ENCODE measurements at places on chromosomes 6 and 20.

GRCh38 chr6:158031381-158032353, 50.0 kb downstream of the SYNJ2 start:
- DNase-seq, result peak; percentile 74

DNA sequence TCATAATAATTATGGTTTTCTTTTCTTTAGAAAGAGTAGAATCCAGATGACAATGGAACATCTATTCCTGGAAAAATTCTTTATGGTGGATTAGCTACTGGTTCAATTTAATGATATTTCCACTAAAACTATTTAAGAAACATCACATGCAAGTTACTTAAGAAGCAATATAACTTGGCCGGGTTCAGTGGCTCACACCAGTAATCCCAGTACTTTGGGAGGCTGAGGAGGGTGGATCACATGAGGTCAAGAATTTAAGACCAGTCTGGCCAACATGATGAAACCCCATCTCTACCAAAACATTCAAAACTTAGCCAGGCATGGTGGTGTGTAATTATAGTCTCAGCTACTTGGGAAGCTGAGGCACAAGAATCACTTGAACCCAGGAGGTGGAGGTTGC, 65.9 kb upstream of the SMLR1 start:
- no peak for DNase-seq

GRCh38 chr20:55095745-55096400, 620.5 kb downstream of the DOK5 start:
- no peak for DNase-seq

DNA sequence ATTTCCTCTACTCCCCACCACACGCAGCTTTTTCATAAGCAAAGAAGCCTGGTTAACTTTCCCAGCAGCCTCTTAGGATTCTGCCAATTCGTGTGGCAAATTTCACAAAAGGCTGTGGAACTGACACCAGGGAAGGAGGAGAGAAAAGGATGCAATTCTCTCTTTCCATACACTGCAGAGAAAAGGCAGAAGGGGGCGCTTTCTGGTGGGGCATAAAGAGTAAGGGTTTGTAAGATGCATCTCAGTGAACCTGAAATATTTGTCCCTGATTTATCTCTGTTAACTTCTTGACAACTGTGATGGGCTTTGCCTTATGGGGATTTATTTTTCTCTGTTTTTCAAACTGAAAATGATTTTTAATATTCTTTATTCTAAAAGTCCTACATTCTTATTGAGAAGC, 45.5 kb upstream of the GLP1R start:
- DNase-seq, result no peak

GRCh38 chr20:37395921-37396415, 50.0 kb downstream of the SRC start:
- DNase-seq, result no peak

- DNase-seq, result no peak
Measured at GRCh38 chr6:134593887-134594286, 276.0 kb upstream of the SGK1 start.

DNA sequence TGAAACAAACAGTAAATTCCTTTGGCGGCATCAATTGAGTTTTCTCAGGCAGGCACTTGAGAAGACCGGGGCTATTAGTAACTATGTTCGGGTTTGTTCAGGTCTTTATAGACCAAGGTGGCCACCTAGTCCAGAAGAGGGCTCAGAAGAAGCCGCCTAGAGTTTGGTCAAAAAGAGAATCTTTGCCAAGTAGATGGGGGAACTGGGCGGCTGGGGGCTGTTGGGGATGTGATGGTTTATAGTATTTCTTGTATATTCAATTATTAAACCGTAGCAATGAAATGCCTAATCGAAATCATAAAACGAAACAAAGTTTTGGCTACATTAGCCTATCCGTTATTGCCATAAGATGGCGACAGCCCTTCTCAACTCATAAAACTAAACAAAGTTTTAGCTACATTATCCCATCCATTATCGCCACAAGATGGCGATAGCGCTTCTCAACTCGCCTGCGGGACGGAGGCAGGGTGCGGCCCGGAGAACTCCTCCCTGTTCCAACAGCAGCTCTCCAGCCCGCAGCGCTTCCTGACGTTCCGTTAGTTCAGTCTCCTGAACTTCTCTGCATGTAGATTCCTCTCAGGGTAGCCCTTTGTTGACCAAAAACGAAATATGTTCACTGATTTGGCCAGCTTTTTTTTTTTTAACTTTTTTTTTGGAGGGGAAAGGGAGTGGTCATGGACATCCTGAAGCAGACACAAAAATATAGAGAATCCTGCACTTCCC, 120.5 kb upstream of the PRSS16 start:
- peak; percentile 76 for DNase-seq

DNA sequence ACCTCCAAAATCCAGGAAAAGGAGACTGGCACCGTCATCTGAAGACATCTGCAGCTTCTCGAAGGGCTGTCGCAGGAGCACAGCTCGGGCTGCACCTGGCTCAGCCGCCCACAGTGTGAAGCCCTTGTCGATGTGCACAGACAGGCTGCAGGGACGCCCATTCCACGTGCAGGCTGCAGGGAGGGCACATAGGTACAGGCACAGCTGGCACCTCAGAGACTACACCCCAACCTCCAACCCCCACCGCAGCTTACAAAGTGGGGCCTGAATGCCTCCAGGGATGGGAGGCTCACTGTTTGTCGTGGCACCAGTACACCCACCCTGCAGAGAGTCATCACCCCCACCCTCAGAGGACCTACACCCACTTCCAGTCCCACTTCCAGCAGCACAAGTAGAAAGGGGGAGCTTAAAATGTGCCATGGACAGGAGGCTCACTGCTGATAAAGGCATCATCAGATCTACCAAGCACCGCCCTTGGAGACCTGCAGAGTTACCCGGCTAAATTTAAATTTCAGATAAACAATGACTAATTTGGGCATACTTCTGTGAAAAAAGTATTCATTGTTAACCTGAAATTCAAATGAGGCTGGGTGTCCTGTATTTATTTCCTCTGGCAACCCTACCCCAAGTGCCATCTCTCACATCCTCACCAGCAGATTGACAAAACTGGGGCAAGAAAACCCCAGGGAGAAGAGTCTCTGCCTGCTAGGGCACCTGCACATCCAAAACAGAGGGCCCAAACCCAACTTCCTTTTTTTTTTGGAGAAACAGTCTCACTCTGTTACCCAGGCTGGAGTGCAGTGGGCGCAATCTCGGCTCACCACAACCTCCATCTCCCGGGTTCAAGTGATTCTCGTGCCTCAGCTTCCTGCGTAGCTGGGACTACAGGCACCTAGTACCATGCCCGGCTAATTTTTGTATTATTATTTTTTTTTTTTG, 7.7 kb upstream of the CDK5RAP1 start:
- no peak for DNase-seq

- DNase-seq, result no peak
Measured at GRCh38 chr20:22449188-22449973, 135.0 kb downstream of the FOXA2 start.

DNA sequence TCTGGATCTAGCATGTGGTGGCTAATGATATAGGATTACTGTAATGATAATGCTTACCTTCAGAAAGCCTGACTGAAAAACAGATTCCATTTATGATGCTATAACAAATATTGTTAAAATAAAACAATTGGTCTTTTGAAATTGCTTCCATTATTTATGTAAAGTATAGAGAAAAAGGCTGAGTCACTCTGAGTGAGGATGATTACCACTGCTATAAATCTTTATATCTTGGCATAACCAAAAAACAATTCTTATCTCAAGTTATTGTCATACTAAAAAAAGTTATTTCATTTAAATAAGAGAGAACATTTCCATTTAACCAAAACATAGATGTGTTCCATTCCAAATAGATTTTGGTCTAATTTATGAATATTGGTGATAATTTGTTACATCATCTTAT, 53.0 kb upstream of the DST start:
- DNase-seq, result no peak

DNA sequence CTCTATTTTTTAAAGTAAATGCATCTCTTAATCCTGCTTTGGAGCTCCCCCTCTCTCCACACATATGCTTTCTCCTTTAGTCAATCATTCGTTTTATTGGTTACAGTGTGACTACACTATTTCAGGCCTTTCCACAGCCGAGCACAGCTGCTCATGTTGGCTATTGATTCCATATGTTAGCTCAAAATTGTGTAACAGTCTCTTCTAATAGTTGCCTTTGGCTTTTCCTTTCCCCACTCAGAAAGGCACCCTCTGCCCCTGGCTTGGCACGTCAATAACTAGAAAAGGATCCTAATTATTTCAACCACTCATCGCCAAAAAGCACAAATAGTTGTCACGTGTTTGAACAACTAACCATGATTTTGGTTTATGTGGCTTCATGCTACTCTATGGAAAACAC, 410.3 kb upstream of the SLC35B3 start:
- no peak for DNase-seq

GRCh38 chr20:50295762-50296449, 105.3 kb downstream of the CEBPB start:
- DNase-seq, result no peak

DNA sequence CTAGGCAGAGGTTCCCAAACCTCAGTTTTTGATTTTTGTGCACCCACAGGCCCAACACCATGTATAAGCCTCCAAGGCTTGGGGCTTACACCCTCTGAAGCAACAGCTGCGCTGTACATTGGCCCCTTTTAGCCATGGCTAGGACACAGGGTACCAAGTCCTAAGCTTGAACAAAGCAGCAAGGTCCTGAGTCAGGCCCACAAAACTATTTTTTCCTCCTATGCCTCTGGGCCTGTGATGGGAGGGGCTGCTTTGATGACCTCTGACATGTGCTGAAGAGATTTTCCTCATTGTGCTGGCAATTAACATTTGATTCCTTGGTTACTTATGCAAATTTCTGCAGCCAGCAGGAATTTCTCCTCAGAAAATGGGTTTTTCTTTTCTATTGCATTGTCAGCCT, 262.2 kb upstream of the CEP162 start:
- no peak for DNase-seq

GRCh38 chr20:1915725-1916124, 20.5 kb downstream of the SIRPA start:
- no peak for DNase-seq

DNA sequence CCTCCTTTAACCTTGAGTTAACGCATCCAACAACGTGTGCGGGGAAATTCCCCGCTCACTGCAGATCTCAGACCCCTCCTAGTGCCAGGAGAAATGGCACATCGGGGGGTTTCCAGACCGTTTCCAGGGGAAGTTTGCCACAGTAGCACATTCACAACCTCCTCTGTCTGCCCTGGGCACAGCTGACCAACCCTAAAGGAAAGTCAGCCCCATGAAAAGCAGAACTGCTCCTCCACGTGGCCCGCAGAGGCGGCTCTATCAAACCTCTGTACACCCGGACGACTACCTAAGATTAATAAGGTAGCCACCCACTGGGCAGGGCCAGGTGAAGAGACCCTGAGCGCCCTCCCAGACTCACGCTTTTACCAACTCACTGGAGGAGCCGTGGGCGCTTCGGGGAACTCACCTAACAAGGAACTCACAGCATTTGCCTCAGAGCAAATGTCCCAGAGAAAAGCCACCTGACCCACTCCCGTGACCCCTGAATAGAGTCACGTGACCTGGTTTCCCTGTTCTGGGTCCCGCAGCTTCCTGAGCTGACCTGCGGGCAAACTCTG, 93.1 kb downstream of the PRND start:
- DNase-seq, result no peak

GRCh38 chr6:142377497-142377848, 75.7 kb downstream of the ADGRG6 start:
- no peak for DNase-seq

- peak; percentile 35 for DNase-seq
Measured at GRCh38 chr6:22025468-22026163, 271.2 kb downstream of the PRL start.

DNA sequence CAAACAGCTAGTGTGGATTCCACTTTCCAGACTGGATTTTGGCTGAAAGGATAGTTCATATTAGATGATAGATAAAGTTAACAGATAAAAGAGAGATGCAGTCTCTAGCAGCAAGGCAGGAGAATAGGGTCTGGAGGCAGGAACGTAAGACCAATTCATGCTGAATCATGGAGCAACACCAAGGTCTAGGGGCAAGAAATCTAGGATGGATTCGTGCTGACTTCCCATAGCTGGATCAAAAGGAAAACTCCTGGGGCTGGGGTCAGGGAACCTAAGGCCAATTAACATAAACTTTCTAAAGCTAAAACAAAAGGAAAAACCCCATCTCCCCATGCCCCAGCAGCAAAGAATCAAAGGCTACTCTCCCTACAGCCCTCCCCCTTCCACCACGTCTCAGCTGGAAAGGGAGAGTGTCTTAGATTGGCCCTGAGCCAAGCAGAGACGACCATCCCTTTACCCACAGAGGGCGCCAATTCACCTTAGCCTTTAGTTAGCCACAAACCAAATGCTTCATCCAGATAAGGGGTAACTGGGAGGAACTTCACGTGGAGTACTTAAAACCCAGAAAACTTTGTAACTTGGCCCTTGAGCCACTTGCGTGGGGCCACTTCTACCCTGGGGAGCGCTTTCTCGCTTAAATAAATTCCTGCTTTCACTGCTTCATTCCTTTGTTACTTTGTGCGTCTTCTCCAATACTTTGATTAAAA, 7.6 kb downstream of the TREM1 start:
- DNase-seq, result no peak

DNA sequence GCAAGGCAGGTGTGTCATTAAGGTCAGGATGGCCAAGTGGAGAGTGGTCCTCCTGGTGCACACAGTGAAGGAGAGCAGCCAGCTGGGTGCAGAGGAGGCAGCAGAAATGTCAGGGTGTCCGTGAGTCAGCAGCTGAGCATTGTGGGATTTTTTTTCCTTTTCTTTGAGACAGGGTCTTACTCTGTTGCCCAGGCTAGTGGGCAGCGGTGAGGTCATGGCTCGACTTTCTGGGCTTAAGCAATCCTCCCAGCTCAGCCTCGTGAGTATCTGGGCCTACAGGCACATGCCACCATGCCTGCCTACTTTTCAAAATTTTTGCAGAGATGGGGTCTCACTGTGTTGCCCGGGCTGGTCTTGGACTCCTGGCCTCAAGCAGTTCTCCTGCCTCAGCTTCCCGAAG, 16.0 kb downstream of the ARID1B start:
- DNase-seq, result no peak

DNA sequence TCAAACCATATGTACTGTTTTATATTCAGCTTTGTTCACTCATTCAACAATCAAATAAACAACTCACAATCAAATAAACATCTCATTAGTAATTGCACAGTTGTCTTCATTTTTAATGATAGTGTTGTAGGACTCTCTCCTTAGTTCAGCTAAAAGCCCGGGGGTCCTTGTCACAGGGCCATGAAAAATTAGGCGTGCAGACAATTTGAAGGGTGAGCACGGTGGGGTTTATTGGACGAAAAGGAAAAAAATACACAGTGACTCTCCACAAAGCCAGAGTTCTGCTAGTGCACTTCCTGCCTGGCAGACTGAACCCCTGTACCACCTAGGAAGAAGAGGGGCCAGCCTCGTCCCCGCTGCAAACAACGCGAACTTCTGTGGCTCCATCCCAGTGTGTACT, 257.6 kb upstream of the FLRT3 start:
- no peak for DNase-seq

DNA sequence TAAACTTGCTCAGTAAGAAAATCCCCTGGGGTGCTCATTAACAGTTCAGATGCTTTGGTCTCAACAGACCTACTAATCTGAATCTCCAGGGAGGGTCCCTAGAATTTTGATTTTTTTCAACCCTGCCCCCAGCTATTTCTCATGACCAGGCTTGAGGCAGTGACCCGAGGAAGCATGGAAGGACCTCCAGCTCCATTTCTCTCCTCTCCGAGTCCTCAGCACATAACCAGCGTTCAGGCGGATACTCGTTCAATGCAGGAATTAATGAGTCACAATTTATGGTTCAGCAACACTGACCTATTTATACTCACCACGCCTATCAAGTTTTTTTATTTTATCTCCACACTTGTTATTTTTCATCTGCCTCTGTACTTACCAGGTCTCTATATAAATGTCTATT, 369.2 kb upstream of the CDH4 start:
- no peak for DNase-seq

- DNase-seq, result no peak
Measured at GRCh38 chr20:40863355-40863919, 165.2 kb upstream of the TOP1 start.

All from AG08396 (cell line).